IPS-NIHi11 (cell line): ENCODE measurements at places on chromosomes 1 and 21.
A peak's percentile ranks its signal among the peaks of the same experiment; 100 is the strongest.

GRCh38 chr1:146012703-146013558, 8.6 kb downstream of the HJV start:
- DNase-seq = peak; percentile 28

DNA sequence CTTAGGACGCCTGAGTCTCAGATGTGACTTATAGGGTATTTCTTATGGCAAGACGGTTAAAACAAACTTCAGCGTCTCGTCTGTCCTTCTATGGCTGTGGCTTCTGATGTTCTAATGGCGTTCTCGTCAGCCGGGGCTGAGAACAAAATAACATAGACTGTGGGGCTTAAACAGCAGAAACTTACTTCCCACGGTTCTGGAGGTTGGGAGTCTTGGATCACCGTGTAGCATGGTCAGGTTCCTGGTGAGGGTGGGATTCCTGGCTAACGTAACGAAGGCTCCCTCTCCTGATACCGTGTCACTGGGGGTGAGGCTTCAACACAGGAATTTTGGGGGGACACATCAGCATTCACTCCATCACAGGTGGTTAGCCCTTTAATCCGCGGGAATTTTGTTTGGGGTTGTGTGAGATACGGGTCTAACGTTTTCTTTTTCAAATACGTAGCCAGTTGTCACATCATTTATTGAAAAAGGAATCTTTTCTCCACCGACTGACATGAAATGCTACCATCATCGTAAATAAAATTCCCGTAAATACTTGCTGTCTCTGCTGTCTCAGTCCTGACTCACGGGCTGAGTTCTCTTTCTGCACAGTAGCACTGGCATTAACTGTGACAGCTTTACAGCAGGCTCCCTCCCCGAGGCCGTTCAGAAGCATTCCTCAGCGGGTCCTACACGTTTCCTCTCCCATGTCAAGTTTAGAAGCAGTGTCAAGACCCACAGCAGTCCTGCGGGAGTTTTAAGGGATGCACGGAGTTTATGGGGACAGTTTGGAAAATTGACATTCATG, 8.1 kb upstream of the POFUT2 start:
- no peak for DNase-seq

DNA sequence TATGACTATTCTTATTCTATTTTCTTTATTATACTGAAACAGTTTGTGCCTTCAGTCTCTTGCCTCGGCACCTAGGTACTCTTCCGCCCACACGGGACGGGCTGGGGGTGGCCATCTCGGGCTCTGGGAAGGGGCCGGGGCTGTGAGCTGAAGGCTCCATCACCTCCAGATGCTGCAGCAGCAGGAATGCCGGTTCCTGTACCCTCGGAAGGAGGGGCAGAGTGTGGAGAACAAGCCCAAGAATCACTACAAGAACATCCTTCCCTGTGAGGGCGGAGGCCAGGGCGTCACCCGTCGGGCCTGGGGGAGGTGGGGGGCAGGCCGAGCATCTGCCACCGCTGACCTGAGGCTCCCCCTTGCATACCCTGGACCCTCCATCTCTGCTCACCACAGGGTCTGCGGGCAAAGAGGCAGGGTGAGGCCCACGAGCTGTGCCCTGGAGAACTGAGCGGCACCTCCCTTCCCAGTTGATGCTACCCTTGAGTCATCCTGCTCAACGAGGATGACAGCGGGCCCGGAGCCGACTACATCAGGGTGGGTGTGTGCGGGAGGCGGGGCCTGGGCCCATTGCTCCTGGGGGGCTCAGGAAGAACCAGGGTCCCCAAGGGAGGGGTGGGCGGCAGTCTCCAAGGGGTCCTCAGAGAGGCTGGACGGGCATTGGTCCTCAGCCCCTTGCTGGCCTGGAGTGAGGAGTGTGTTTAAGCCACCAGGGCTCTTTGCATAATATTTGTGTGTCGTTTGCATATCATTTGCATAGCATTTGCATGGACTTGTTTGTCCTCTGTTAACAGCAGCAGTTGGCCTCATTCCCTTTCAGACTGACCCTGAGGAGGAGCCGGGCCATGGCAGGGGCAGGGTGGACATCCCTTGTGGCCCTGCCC, 7.5 kb downstream of the RNF223 start:
- no peak for DNase-seq

DNA sequence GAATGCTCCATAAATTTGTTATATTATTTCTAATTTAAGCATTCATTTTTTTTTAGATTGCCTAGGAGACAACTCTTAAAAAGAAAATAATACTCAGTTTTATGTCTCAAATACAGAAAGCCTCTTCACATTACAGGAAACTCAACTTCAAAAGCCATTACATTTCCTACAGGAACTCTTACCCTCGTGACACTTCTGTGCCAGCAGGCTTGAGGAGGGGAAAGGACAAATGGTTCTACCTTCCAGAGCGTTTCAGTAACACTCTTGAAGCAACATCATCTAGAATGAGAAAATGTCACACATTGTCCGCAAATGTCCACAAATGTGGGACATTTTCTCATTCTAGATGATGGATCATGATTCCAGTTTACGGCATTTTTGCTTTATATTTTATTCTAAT, 51.7 kb downstream of the PTPN14 start:
- no peak for DNase-seq

GRCh38 chr21:41821081-41821755, 54.4 kb upstream of the RIPK4 start:
- no peak for DNase-seq

DNA sequence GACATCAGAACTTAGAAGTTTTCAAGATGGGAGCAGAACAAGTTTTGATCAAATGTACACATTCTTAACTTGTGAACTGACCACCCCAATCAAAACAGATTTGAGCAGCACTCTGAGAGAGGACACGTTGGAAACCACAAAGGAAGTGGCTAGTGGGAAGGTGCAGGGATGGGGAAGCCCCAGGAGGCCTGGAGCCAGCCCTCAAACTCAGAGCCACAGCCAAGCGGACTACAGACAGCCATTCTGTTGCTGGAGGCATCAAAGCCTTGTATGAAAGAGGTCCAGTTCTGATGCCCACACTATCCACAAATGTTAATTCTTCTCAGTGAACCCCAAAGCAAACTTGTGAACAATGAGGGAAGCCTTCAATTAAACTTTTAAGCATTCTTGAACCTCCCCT, 143.6 kb upstream of the RAB4A start:
- no peak for DNase-seq

DNA sequence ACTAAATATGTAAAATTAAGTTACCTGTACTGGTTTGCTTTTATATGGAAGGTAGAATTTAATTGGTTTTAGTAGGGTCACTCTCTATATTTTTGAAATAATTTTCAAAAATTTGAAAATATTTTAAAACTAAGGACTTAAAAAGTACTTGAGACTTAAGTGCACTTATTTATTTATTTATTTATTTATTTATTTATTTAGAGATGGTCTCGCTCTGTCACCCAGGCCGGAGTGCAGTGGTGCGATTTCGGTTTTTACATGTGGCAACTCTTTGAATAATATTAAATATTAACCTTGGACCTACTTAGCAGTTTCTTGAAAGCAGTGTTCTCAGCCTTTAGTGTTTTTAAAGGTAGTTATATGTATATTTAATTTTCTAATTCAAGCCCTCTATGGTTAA, 36.4 kb downstream of the TMED5 start:
- DNase-seq = no peak

- DNase-seq = no peak
Measured at GRCh38 chr1:97919585-97920261, 1.1 kb downstream of the DPYD start.

DNA sequence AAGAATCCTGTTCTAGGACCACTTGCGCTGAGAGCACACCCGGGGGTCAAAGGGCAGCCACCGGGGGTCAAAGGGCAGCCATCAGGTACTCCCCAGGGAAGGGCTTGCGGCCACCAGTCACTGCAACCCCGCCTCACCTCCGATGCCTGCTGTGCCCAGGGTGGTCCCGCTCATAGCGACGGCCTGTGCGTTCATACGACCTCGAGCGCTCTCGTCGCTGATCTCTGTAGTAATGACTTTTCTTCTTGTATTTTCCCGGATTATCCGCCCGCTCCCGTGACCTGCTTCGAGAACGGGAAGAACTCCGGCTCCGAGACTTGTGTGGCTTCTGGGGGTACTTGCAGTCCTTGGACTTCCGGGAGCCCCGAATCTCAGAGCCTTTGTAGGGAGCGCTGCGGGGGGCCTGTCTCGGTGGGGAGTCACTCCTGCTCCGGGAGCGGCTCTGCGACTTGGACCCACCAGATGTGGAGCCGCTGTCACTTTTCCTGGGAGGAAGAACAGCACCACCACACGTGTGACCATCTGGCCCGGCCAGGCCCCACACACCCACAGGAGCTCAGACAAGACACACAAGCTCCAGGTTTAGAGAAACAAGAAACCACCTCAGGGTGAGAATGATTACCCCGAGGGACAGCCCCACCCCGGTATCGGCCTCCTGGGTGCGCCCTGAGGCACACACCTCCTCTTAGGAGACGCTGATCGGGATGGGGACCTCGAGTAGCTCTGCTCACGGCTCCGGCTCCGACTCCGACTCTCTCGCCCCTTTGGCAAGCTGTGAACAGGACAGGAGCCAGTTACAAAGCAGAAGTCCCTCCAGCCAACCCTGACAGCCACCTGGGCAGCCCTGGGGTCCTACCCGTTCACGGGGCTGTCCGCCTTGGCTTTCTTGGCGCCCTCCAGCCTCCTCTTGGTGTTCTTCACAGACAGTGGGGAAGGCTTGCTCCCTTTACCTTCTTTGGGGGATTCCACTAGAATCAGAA, 11.7 kb downstream of the CCNL2 start:
- no peak for DNase-seq

DNA sequence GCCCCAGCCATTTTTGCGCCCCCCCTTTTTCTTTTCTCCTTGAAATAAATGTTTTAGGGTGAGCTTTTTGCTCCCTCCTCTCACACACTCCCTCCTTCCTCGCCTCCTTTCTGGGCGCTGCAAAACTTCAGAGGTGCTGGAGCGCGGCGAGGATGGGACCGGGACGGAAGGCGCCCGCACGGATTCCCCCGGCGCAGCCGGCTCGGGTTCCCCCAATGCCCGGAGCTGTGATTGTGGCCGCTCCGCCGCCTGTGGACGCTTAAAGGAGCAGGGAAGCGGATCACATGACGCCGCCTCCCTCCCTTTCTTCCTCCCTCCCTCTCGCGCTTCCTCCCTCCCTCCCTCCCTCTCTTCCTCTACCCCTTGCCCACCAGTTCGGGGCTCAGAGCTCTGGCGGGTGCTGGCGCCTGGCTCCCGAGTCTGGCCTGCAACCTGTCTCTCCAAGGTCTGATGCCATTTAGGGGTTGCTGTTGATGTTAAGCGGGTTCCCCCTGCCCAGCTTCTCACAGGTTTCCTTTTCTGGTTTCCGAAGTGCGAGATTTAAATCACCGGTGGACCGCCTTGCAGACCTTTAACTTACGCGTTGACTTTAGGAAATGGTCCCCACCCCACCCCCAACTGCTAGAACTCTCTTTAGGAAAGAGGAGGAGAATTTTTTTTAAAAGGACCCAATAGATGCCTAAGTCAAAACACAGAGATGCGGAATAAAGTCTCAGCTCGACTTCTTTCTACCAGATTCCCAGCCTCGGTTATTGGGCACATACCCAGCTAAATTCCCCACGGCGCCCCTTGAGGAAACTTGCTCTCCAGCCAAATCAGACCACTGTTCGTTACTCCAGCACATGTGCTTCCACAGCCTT, at the start of gene WLS:
TSS of gene WLS (minus strand) at position 235 of the 860 bp plus-strand sequence. CDS start at position 11, 224 bp downstream.
- DNase-seq = peak; percentile 82

DNA sequence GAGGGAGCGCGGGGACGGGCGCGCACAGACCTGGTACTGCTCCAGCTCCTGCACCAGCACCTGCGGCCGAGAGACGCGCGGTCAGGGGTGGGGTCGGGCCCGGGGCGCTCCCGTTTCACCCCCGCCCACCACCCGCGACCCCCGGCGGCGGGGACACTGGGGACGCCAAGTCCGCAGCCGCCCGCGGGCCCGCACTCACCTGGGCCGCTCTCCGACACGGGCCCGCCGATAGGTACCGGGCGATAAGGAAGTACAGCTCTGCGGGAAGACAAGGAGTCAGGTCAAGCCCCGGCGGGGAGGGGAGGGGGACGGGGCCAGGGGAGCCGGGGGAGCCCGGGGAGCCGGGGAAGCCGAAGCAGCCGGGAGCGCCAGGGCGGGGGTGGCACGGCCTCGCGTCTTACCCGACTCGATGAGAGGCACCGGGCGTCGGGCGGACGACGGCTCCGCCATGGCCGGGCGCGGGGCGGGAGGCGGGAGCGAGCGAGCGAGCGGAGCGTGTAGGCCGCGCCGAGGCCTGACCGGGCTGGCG, 326 bp downstream of the BRWD1 start:
- DNase-seq = peak; percentile 26

- no peak for DNase-seq
Measured at GRCh38 chr1:101112051-101112780, 86.6 kb upstream of the DPH5 start.

GRCh38 chr1:18233176-18233864, 125.7 kb downstream of the IGSF21 start:
- DNase-seq = no peak

DNA sequence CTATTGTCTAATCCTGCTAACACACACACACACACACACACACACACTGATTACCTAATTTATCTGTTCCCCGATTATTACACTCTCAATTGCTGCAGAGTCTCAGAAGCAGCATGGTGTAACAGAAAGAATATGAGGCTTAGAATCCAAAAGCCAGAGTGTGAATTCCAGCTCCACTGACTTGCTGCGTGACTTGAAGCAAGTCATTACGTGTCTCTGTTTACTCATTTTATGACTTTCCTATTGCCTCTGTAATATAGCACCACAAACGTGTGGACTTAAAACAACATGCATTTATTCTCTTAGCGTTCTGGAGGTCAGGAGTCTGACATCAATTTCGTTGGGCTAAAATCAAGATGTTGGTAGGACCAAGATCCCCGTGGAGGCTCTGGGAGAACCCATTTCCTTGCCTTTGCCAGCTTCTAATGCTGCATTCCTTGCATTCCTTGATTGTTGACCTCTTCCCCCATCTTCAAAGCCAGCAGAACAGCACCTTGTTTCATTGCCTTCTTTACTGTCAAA, 55.9 kb upstream of the ATP5PO start:
- peak; percentile 40 for DNase-seq

GRCh38 chr1:27405074-27405473, 12.7 kb downstream of the GPR3 start:
- peak; percentile 53 for DNase-seq

DNA sequence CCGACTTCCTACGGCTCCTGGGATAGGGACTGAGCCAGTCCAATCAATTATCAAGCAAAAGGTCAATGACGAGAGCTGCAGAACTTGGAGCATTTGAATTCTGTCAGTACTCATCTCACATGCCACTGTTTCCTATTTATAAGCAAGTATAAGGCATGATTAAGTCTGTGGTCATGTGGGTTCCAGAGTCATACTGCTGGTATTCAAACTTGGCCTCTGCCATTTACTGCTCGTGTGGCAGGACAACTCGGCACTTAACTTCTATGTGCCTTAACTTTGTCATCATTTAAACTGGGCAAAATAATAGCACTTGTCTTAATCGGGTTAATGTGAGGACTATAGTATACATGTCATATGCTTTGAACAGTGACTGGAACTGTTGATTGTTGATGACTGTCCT, 44.9 kb upstream of the TNFSF18 start:
- no peak for DNase-seq
